HEK293T (cell line): ENCODE measurements at places on chromosomes 1 and 21.

GRCh38 chr1:233547726-233548125 lies 66.2 kb upstream of the KCNK1 start:
- DNase-seq = no peak

- DNase-seq = no peak
Measured at GRCh38 chr1:35461966-35462651, 95.1 kb downstream of the KIAA0319L start.

- no peak for DNase-seq
Measured at GRCh38 chr21:35226968-35227744, 178.1 kb upstream of the RUNX1 start.

DNA sequence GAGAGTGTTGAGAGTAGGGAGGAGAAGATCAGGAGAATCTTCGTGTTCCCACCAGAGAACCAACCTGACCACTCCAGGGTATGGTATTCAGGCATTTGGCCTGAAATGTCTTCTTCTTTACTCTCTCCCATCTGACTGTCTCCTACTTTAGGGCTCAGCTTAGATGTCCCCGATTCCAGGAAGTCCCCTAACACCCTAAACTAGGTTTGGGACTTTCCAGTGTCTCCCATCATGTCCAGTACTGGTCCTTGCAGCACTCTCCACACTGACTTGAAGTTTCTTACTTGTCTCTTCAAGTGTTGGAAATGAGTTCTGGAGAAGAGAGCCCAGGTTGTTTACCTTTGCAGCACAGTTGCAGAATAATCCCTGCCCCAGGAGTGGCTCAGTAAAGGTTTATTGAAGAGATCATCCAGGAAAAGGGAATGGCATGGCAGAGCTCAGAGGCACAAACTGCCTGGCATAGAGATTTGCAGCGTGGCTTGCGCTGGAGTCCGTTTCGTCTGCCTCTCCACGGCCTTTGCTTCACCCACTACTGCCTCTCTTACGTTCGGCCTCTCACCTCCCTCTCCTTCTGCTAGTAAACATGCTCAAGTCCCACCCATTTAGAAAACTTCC lies 6.2 kb upstream of the ELK4 start:
- DNase-seq = no peak

GRCh38 chr1:54018635-54019034 lies 649 bp upstream of the LDLRAD1 start:
- no peak for DNase-seq

- no peak for DNase-seq
Measured at GRCh38 chr1:183199304-183199703, 13.2 kb downstream of the LAMC2 start.

DNA sequence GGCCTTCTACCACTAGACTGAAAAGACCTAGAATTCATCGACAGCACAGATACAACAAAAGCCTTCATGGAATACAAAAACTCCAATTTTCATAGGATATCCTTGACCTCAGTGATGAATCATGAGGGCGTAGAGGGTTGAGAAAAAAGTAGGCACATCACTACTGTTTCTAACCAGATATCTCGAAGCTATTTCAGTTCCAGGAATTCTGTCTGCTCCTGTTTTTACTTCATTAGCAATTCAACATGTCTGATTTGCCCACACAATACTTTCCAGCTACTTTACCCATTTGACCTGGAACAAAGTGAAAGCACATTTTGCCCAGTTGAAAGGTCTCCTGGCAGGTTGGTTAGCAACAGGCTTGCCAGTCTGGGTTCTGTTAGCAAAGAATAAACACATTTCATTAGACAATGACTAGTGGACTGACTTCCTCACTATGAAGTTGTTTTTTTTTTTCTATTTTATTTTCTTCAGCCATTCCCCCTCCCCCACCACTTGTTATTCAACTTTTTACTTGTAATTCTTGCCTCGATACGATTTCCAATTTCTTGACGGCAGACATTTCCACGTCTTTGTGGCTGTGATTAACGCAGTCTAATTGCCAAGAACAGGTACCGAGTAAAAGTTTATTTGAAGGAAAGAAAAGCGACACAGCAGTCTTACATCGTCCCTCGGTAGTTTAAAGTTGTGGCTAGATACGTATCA lies 4.0 kb upstream of the ZBTB18 start:
- no peak for DNase-seq

- no peak for DNase-seq
Measured at GRCh38 chr1:226461087-226461486, 53.2 kb upstream of the PARP1 start.

DNA sequence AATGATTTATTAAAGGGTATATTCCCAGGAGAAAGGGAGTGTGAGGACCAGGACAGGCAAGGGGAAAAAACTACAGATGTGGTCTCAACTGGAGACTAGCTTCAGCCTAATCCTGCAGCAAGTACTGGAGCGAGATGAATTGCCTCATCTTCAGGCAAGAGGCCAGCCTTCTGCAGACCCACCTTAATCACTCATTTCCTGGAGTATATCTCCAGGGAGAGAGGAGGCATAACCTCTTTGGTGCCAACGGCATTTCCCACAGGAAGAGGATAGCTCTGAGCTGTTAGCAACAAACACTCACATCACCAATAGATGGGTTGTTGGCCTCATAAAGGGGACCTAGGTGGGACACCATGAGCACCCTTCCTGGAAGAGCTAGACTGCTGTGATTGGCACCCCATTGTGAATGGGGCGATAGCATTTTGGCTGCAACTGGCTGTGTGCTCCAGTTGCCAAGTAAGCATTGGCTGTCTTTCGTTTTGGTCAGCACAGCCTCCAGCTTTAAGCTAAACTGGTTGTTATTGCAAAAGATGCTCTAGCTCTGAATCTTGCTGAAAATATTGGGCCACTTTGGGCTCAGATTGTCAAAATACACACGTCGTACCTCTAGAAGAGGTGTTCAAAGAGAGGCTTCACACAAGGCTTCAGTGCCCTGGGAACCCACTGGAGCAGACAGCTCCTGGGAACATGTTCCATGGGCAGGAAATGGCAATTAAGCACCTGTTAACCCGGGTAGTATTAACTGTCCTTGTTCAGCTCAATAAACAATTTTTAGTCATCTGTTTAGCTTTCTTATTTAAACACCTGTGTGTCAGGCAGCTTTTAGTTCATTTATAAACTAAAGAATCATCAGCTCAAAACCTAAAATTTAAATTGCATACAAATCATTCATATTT lies 314.8 kb upstream of the C1orf87 start:
- DNase-seq = no peak

GRCh38 chr1:38500352-38500751 lies 359.2 kb downstream of the RRAGC start:
- peak; percentile 44 for DNase-seq

DNA sequence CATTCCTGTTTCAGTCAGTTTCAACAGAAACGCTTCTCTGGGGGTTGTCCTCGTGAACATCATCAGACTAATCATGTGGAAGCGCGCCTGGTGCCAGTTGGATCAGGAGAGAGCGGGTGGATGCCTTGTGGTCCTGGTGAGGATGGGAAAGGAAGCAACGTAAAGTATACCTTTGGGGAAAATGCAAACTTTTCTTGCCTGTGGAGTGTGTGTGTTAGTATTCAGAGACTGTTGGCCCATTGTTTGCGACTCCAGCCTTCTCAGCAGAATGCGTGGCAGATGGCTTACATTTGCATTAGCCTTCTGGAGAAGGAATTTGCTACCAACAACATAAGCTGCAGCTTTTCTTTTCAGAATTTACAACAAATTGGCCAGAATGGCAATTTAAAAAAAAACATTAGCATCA lies 173.9 kb downstream of the RWDD3 start:
- no peak for DNase-seq

DNA sequence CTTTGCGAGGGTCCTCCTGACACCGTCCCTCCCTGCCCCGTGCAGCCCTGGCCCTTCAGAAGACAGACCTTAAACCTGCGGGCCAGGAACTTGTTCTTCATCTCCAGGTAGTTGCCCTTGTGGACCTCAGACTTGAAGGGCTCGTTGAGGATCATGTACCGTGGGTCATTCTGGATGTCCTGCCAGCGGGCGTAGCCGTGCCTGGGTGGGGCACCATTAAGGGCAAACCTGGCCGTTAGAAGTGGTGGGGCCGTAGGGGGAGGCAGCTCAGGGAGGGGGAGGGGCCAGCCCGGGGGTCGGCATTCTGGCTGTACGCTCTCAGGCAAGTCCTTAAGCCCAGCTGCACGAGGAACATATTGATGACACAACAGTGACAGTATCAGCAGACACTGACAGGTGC lies 64.6 kb downstream of the KCNAB2 start:
- no peak for DNase-seq

- DNase-seq = no peak
Measured at GRCh38 chr1:206498685-206499084, 8.6 kb upstream of the RASSF5 start.

GRCh38 chr1:8671306-8671917 lies 146.0 kb downstream of the RERE start:
- peak; percentile 66 for DNase-seq

DNA sequence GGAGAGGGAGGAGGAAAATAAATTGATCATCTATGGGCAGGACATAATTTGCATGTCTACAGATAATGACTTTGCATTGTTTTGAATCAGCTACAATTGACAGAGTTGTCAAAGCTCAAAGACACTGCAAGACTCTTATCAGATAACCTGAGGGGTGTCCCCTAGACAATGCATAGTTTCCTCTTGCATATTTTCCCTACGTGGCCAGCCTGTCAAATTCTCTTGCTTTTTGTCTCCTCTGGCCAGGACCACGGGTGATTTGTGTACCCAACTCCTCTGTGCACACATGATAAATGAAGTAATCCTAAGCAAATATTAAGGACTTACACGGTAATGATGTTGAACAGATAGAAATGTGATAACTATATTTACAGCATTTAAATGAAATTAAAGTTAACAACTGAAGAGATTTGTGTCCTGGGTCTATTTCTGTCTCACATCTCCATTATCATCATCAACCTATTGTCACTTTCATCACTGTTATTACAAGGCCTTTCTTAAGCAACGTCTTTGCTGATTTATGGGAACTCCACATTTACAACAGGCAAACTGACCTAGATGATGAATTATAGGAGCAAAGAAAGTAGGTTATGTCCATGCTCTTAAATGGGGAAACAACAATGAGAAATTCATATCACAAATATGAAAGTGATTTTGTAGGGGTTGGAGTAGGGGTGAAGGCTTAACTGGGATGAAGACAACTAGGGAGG lies 18.8 kb downstream of the BATF3 start:
- no peak for DNase-seq

DNA sequence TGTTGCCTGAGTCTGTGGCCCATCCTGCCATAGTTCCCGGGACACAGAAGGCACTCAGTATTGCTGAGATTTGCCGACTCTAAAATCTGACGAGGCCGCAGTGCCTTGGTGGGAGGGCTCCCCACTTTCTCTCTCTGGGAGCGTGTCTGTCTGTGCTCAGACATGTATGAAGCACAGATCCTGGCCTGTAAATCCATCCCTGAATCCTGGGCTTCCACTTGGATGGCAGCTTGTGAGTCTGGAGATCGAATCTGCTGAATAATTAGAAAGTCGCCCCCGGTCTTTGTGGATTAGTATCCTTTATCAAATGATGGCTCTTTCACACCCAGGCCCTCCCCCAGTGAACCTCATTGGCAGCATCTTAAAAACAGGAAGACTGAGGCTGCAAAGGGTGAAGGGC lies 10.4 kb downstream of the UBASH3A start:
- no peak for DNase-seq

- no peak for DNase-seq
Measured at GRCh38 chr1:118110580-118110979, 74.4 kb downstream of the SPAG17 start.

GRCh38 chr21:42455196-42455595 lies 40.8 kb downstream of the RSPH1 start:
- no peak for DNase-seq

- no peak for DNase-seq
Measured at GRCh38 chr1:168970926-168971659, 135.4 kb upstream of the ATP1B1 start.

DNA sequence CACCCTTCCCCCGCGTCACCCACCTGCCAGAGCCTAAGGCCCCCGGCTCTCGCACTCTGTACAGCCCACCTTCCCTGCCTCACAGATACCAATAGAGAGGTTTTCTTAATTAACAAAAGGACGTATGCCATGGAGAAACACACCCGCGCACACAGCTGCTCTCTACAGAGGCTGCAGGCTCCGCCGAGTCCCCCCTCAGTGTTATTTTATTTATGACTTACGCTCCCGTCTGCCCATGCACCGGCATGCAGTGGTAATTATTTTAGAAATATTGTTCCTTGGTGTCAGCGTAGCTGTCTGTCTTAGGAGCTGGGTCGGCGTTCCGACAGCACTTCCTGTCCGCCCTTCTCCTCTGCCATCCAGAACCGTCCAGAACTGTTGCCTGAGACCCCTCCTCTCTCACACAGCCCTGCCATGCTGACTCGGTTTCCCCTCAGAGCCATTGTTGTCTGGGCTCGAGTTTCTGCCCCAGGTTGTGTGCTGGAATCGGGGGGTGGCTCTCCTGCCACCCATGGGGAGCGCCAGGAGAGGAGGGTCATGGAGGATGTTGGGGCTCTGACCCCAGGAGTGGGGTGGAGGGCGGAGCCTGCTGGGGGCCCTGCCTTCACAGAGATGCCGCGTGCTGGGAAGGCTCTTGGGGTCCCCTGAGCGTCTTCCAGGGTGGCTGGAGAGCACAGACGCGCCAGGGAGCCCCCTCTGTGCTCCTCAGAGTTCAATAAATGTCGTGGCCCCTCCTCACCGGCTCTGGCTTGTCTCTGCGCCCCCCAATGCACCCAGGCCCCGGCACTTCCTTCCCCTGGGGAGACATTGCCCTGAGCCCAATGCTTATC lies 39.6 kb upstream of the COL6A1 start:
- no peak for DNase-seq

- DNase-seq = no peak
Measured at GRCh38 chr1:77889671-77890070, 1.2 kb downstream of the NEXN start.

DNA sequence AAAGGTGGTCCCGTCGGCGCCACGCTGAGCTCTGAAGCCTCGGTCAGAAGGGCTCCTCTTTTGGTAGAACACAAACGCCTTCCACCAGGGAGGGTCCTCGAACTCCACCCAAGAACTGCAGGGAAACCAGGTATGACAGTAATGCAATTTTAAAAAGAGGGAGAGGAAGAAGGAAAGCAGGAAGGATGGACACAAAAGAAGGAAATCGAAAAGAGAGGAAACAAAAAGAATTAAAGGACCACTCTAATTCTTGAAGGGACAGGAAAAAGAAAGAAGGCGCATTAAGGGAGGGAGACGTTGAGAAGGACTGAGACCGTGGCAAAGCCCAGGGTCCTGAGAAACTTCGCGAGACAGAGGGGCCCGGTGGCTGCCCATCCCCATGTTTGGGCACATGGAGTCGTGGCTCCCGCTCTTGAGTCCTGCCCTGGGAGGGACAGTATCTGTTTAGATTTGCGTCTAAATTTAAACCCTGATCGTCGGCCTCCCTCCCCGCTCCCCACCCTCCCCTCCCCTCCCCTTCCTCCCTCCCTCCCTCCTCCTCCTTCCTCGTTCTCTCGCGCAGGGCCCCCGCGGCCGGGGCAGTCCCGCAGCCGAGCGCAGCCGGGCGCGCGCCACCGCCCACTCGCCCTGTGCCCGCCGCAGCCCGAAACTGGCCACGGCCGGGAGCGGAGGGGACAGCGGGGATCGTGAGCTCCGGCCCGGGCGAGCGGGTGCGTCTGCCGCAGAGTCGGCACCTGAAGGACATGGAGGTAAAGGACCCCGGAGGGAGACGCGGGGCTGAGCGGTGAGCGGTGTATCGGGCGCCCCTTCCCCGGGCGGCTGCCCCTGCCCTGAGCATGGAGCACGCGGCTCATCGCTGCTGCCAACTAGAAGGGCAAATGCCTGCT lies at the start of gene RCSD1:
Gene RCSD1 (plus strand): TSS at position 552 of the 887 bp plus-strand sequence. CDS start 192 bp downstream, at position 744.
- DNase-seq = no peak

GRCh38 chr1:167051907-167052306 lies 38.3 kb downstream of the GPA33 start:
- no peak for DNase-seq

GRCh38 chr1:181601186-181601950 lies 118.1 kb downstream of the CACNA1E start:
- DNase-seq = no peak
